ENCODE measurements at places on chromosomes 6 and 20.

DNA sequence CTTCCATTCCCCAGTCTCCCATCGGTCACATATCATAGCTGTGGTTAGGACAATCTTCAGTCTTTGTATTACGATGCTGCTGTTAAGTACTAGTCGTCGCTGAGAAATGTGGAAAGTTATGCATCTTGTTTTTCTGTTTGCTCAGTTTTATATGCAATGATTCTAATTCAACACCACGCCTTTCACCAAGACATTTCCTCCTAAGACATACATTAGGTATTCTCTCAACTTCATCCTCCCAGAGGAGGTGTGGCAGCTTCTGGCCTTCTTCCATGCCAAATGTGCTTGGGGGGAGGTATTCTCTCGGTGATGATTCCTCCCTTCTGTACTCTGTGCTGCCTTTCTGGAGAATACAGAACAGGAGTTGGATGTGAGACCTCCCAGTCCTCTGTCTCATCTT, 66.1 kb downstream of the B4GALT5 start:
- no peak for DNase-seq

GRCh38 chr6:136863752-136864151, 41.4 kb downstream of the PEX7 start:
- no peak for DNase-seq

DNA sequence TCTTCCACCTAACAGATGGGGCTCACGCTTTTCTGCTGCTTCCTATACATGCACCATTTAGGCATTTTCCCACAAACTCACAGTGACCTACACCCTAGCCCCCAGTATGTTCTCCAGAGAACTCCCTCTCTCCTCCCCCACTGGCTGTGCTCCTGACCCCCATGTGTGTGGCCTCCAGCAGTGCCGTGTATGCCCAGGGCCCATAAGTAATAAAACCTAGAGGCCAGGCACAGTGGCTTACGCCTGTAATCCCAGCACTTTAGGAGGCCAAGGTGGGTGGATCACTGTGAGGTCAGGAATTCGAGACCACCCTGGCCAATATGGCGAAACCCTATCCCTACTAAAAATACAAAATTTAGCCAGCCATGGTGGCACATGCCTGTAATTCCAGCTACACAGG, 54.7 kb upstream of the NXT1 start:
- DNase-seq: no peak

- no peak for DNase-seq
Observed at GRCh38 chr6:109332748-109333147, 49.5 kb downstream of the CD164 start.

DNA sequence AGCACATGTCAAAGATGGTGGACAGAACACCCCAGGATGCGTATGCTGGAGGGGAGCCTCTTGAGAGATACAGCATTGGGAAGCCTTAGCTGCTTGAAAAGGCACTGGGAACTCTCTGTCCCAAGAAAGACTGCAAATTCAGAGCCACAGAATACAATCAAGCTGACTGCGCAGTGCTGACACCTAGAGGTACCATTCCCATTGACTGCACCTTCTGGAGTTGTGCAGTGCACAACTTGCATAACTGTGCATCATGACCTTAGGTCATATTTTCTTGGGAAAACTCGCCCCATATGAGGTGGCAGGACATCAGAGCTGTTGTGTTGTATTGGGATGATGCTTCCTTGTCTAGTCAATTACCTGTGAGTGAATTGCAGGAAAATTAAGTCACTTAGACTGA, 646.5 kb upstream of the NOX3 start:
- no peak for DNase-seq

DNA sequence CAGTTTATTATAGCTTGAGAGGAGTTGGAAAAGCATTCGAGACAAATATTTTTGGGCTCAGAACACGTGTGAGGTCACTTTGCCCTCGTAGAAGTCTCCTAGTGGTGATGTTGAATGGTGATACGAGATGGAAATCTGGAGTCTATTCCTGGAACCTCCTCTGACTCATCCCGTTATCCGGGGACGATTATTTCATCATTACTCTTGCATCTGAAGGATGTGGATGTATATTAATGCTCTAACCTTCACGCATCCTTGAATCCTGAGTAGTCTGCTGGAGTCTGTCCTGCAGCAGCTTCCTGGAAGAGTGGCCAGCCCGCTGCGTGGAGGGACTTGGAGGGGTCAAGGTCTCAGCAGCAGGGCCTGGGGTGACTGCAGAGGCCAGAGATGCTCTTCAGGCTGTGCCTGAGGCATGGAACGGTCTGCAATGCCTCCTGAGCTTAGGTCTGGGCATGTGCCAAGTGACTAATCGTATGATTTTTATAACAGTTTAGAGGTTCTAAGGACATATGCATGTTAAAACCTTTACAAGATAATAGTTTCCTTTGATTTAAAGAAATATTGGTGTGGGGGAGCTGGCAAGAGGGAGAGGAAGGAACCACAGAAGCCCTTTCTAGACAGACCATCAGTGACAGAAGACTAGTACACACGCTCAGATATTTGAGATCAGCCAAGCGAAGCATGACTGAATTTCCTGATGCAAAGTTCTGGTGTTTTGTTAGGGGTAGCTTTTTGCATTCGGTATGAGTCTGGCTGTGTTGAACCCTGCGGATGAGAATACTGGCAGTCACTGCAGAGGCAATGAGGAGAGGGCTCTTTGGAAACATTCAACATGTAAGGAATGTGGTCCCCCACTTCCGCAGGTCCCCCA, 400.2 kb downstream of the QKI start:
- no peak for DNase-seq

- no peak for DNase-seq
Observed at GRCh38 chr20:40651151-40651550, 37.9 kb downstream of the MAFB start.

GRCh38 chr6:40298207-40298606, 289.0 kb downstream of the LRFN2 start:
- no peak for DNase-seq

GRCh38 chr6:163356324-163356723, 58.2 kb upstream of the QKI start:
- peak; percentile 1 for DNase-seq

DNA sequence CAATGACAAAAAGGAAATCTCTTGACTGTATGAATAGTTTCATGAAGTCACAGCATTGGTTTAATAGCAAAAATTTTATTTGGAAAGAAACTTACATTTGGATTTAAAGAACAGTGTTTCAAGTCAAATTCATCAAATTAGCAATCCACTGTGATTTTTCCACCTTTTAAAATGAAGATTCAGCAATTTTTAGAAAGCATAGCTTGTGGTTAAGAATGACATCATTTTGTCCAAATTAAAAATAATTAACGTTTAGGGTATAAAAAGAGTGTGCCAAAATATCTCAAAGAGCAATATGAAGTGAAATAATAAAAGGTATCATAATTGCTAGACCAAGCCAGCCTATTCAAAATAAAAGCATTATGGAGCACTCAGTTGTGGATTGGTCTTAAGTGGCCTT, 114.6 kb downstream of the PAX1 start:
- no peak for DNase-seq

- DNase-seq: no peak
Observed at GRCh38 chr6:14641423-14642135, 524.0 kb downstream of the CD83 start.

DNA sequence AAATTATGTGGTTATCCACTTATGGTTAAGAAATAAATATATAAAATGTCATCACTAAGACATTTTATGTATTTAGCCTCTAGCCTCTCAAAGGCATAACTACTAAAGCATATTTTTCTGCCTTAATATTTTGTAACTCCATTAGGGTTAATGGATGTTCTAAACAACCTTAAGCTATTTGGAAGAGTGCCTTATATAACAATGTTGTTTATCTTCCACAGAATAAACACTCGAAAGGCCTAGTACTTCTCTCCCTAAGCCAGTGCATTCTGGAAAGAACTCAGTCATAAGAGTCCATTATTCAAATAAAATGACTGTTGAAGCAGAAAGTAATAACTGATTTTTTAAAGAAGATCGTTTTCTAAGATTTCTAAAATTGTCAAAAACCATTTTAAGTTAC, 15.0 kb upstream of the PRIM2 start:
- DNase-seq: no peak

GRCh38 chr6:83466328-83466727, 35.5 kb upstream of the ME1 start:
- no peak for DNase-seq

DNA sequence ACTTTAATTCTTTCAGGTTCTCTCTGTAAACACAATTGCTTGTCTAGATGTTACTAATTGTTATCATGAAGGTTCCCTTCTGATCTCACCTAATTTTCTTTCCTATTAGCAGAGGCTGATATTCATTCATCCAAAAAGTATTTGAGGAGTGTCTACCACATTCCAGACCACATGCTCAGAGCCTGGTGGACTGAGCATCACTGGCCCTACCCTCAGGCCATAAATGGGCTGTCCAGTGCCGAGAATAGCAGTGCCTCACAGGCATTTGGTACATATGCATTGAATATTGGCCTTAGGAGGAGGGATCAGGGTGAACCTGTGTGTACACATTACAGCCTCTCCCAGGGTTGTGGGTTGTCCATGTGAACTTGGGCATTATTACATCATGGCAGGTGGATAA, 40.4 kb upstream of the PRELID3B start:
- no peak for DNase-seq

- no peak for DNase-seq
Observed at GRCh38 chr6:23245572-23245971, 676.2 kb downstream of the HDGFL1 start.

- DNase-seq: no peak
Observed at GRCh38 chr6:149933036-149933435, 8.8 kb upstream of the ULBP2 start.

DNA sequence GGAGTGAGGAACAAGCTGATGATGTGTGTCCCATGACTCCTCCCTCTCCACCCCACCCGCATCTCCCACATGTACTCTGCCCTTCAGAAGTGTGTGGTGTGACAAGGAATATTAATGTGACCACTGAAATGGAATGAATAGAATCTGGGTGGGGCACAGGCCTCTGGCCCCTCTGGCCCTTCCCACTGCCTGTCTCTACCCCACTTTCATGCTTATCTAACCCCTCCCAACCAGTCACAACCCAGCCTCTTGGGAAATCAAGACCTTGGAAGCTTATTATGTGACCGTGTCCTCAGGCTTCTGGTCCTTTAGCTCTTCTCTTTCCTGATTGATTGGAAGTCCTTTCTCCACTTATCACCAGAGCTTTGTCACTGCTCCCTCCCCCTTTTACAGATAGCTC, 312.2 kb upstream of the SOX4 start:
- DNase-seq: no peak

DNA sequence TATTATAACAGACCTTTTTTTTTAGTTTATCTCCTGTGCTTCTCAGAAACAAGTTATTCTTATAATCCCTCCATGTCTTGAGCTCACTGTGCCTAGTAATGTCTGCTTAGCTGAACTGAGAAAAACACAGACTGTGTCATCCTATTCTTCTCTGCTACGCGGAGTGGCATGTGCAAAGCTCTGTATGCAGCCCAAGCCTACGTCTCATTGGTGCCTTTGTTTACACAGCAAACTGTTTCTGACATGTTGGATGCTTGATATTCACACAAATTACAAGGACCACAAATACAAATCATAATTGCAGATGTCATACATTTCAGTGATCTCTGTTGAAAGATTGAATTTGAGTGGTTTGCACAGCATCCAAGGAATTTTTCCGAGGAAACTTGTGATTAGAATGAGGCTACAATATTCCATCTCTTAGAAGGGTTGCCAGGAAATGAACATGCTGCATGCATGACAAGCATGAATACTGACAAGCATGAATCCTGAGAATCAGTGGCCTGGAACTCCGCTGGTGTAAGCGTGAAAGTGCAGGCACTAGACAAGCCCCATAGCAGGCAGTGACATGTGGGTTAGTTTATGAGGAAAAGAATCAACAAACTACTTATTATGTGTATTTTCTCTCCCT, 128.4 kb upstream of the SGK1 start:
- no peak for DNase-seq

GRCh38 chr20:35345189-35345588, 53.0 kb upstream of the FAM83C start:
- no peak for DNase-seq

All from activated CD4-positive, alpha-beta T cell treated with anti-CD3 and anti-CD28 coated beads, Interleukin-2, Interleukin-6, amounts not matched to agents 100 ng/mL and 50 ng/mL, durations not matched to agents 16 hours and 8 hours (primary cell).